Activated naive CD4-positive, alpha-beta T cell treated with anti-CD3 and anti-CD28 coated beads, Interleukin-2, amount 50 U/mL, for 72 hours (primary cell): ENCODE measurements at places on chromosomes 6 and 20.

DNA sequence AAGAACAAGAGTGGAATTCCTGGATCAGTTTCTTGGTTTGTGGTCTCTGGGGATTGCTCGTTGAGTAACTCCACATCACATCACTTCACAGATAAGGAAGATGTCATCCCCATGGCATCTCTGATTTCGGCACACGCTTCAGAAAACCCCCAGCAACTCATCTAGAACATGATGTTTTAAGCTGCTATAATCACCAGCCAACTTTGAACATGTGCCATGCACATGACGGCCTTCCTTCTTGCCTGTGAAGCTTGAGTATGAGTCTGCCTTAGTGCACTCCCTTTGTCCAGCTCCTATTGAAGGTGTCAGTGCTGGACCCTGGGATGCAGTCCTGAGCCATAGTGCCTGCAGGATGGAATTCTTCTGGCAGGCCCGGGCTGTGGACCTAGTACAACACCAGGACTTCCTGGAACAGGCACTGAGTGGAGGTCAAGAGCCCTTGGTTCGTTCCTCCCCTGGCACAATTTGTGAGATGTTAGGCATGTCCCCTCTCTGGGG, 231.5 kb upstream of the SUPT3H start:
- no peak for DNase-seq

DNA sequence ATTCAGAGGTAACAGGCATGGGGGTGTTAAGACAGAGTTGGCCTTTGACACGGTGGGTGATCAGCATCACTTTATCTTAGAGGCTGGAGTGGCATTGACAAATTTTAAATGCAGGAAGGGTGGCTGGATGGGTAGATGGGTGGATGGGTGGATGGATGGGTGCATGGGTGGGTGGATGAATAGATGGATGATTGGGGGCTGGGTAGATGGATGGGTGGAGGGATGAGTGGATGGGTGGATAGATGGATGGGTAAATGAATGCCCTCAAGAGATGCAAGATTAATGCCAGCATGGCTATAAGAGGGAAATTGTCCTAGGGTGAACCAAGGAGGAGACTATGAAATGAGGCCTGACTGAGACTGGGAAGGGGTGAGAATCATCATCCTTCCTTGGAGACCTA, 18.4 kb downstream of the ITPR3 start:
- DNase-seq = no peak

DNA sequence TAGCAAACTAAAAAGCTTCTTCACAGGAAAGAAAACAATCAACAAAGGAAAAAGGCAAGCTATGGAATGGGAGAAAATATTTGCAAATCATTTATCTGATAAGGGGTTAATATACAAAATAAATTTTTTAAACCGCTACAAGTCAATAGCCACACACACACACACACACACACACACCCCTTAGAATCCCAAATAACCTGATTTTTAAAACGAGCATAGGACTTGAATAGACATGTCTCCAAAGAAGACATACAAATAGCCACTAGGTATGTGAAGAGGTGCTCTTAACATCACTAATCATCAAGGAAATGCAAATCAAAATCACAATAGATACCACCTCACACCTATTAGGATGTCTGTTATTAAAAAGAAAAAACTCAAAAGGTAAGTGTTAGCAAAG, 187.7 kb downstream of the TRIM27 start:
- DNase-seq = no peak

GRCh38 chr20:44641325-44641724, 10.2 kb downstream of the ADA start:
- no peak for DNase-seq

DNA sequence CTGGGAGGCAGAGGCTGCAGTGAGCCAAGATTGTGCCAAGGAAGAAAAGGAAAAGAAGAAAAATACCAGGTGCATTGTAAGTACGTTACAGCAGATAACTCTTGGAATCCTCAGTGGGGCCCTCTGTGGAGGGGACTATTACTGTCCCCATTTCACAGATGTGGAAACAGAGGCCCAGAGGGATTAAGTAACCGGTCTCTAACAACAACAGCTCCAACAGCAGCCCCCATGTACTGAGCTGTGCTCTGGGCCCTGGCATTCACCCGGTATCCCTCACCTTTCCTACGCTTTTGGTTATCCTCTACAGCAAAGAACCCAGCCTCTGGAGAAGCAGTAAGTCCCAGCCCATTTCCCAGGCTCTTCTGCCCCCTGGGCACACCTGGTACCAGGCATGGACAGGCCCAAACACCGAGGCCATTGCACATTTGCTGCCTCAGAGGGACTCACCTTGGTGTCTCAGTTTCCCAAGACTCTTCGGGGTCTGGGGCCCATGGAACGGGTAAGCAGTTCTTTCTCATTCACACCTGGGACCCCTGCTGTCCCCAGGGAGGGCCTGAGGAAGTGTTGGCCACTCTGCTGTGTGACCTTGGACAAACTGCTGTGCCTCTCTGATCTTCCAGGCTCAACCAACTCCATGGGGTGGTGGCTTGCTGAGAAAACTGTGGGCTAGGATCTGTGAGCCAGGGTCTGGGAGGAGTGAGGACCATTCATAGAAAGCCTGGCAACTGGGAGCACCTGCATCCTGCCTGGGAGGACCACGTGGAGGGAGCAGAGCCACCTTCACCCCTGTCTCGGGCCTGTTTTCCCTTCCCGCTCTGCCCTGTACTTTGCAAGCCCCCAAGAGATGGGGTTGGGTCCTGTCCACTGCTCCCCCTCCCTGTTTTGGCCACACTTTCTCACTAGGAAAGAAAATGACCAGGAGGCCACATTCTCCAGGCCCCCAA, 59.9 kb downstream of the SNAI1 start:
- no peak for DNase-seq
